ENCODE measurements at places on chromosomes 4 and X. TPM values are rescaled to one million over a fixed set of nuclear protein-coding genes. Genes with fewer than 3 reads are reported as not detected.

The ALAS2 gene
- not detected for total RNA-seq

GRCh38 chrX:122421434-122422121 is 762.5 kb upstream of the GRIA3 start:
- no peak for DNase-seq
- no peak overlapping the region for H3K27ac ChIP-seq
- no peaks in the 10 kb centered on the region for H3K4me1 ChIP-seq
- no peaks in the 10 kb centered on the region for H3K36me3 ChIP-seq
- no peak overlapping the region for H3K4me3 ChIP-seq

DNA sequence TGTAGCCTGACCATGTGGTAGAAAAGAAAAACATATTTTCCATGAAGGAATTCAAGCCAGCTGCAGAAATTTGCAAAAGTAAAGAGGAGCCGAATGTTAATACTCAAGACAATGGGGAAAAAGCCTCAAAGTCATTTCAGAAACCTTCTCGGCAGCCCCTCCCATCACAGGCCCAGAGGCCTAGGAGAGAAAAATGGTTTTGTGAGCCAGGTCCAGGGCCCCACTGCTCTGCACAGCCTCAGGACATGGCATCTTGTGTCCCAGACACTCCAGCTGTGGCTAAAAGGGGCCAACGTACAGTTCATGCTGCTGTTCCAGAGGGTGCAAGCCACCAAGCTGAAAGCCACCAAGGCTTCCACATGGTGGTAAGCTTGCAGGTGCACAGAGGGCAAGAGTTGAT is 50.9 kb upstream of the BBS12 start:
- no peak for DNase-seq
- no peak overlapping the region for H3K4me3 ChIP-seq
- H3K27me3 ChIP-seq = peaks cover 1% of the 10 kb centered on the region
- H3K36me3 ChIP-seq = peaks cover 9% of the 10 kb centered on the region

- H3K4me3 ChIP-seq = no peak overlapping the region
- H3K27me3 ChIP-seq = no peaks in the 10 kb centered on the region
- H3K36me3 ChIP-seq = no peaks in the 10 kb centered on the region
- H3K27ac ChIP-seq = no peak overlapping the region
Observed at GRCh38 chrX:15143825-15144121, 126.1 kb downstream of the ASB9 start.

DNA sequence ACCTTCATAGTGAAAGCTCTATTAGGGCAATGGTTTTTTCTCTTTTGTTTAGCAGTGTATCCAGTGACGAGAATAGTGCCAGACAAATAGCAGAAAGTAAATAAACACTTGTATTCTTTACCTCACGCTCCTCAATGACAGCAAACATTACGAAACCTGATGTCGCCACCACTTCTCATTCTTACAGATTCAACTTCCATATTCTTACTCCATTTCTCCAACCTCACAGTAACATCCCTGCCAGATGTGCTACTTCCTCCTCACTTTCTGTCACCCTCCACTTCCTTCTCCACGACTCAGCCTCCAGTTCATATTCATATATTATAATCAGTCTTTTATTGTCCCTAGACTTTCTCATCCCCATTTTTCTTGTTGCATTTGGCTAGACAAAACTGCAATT is 1956.2 kb upstream of the AGA start:
- no peaks in the 10 kb centered on the region for H3K27me3 ChIP-seq
- no peak overlapping the region for H3K4me3 ChIP-seq
- no peak overlapping the region for H3K27ac ChIP-seq
- DNase-seq = no peak
- no peaks in the 10 kb centered on the region for H3K4me1 ChIP-seq
- H3K36me3 ChIP-seq = peaks cover 10% of the 10 kb centered on the region

DNA sequence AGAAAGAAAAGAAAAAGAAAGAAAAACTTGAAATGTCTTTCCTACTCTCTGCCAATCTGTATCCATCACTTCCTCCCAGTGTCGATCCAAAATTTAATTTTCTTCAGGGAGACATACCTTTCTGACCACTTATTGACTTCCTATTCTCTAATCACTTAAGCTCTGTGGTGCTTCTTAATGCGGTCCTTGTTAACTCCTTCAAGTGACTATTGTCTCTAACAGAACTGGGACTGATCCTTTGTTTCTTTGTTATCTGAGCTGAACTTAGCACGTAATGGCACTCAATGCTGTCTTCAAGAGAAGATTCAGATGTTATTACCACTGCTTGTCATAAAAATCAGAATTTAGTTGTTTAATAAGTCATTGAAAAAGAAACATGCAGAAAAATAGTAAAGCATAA is 31.2 kb downstream of the LARP7 start:
- no peak for DNase-seq
- no peaks in the 10 kb centered on the region for H3K27me3 ChIP-seq
- H3K36me3 ChIP-seq = peaks cover 16% of the 10 kb centered on the region
- H3K4me1 ChIP-seq = no peaks in the 10 kb centered on the region
- H3K4me3 ChIP-seq = no peak overlapping the region

DNA sequence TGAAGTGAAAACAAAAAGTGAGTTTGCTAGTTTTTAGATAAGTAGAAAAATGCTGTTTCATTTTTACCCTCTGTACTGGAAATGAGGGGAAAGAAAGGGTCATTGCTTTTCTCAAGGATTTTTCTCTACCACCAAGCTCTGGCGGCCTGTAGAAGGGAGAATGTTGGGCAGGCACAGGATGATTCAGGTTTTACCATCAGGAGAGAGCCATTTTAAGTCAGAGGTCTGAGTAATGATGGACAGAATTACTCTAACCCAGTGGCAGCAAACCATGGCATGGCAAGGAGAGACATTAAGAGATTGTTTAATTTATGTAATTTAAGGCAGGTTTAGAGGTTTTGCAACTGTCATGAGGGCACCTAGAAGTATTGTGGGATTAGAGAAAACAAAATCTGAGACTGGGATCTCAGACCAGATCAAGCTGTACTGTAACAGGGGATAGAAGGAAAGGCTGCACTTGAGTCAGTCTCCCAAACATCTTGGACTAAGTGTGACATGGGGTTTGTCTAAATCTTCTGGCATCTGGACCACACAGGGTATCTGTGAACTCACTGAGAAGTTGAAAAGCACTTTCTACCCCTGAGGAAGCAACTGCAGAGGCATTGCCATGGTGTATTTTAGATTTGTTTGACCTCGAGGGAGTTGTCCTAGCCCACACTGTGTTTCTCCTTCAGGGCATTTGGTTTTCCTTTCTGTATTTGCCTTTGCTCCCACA is 81.6 kb downstream of the BANK1 start:
- no peaks in the 10 kb centered on the region for H3K36me3 ChIP-seq
- no peak overlapping the region for H3K4me3 ChIP-seq
- peaks cover 25% of the 10 kb centered on the region for H3K27me3 ChIP-seq
- DNase-seq = no peak

All from naive thymus-derived CD8-positive, alpha-beta T cell (primary cell).